Activated CD4-positive, alpha-beta T cell treated with anti-CD3 and anti-CD28 coated beads, Interleukin-2, amount 50 U/mL, for 48 hours (primary cell): ENCODE measurements at places on chromosomes 11 and 22.

DNA sequence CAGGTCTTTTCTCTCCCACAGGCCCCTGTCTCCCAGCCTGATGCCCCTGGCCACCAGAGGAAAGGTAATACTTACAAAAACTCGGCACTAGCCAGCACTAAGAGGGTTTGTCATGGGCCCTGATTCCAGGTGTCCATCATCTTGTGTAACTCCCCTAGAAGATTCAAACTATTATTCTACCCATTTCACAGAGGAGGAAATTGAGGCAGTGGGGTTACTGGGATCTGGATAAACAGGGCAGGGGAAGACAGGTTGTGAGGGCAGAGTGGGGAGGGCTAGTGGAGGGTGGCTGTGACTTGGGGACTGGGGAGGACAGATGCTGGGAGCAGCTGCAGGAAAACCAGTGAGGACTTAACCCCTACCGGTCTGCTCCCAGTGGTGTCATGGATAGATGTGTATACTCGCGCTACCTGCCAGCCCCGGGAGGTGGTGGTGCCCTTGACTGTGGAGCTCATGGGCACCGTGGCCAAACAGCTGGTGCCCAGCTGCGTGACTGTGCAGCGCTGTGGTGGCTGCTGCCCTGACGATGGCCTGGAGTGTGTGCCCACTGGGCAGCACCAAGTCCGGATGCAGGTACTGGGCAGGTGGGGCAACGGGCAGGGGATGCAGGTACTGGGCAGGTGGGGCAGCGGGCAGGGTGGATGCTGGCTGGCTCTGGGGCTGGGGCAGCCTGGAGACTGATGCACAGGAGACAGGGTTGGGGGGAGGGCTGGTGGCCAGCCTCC, 1.2 kb downstream of the VEGFB start:
- DNase-seq = no peak

DNA sequence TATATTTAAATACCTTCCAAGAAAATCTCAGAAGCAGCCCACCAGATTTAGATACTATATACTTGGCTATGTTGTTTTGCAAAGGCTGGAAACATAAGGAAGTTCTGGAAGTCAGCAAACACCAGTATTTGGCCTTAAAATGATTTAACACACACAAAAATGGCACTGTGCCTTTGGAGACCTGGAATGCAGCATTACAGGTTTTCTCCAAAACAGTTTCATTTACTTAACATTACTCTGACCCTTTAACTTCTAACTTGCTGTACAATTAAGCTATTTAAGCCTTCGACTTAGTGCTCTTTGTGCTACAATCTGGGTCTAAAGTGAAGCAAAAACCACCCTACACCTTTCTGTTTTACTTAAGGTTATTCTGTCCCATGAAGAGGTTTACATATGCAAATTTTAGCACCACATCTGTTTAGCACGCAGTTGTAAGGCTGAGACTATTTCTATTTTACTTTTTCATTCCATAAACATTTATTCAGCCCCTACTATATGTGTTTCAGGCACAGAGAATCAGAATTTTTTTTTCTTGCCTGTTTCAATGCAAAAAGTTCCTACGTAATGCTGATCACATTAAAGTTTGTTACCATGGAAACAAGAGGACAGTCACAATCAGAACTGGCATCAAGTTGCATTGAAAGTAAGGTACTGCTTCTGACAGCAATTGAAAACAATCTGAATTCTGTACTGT, 70.3 kb downstream of the MAML2 start:
- no peak for DNase-seq

GRCh38 chr22:38628444-38628843, 27.7 kb downstream of the FAM227A start:
- DNase-seq = no peak

GRCh38 chr11:116333001-116333535, 439.7 kb downstream of the BUD13 start:
- no peak for DNase-seq

DNA sequence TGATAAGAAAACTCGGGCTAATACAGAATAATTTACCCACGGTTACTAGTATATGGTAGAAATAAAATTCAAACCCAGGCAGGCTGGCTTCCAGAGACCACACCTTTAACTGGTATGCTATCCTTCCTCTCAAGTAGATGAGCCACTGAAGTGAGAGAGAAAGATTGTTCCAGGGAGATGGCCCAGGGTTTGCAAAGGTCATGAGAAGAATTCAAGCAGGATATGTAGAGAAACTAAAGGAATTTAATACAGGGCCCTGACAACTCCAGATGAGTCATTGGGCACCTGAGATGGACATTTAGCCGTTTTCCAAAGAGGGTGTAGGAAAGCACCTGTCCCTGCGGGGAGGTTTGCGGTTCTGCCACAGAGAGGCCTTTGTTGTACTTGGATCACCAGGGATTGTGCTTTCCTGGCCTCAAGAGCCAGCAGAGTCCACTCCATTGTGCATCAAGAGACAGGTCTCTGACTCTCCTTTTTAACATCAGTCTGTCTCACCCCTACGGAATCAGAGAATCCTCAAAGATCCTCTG, 152.7 kb upstream of the BLID start:
- no peak for DNase-seq

DNA sequence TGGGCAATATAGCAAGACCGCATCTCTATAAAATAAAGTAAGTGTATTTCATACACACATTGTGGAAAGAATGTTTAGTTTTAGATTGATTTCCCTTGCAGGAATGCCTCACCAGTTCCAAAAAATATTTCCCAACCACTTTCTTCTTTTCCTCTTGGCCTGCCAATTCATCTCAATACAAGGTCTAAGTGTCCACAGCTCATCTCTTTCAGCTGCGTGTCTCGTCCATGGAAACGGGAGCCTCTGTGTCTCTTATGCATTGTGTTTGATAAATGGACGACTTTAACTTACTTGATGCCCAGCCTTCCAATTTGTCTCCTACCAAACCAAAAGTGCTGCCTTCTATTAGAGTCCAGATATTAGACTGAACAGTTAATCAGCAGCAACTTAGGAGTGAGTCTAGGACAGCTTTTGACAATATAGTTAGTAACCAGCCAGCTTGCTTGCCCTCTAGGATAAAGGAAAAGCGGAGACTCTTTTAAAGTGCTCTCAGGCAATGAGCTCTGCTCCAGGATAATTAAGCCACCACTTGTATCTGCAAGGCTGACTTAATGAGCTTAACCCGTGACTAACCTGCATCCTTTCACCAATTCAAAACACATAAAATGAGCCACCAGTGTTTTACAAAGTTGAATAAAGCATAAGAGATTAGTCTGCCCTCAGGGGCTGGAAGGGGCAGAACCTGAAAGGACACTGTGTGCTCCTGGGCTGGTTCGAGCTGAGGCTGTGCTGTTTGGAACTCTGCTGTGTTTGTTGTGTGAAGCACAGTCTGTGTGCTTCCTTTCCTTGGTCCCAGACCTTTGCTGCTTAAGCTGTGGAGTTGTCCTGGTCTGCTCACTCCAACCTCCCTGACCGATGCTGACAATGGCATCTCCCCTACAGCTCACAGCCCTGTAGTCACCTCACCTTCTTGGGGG, 27.5 kb downstream of the FBXO7 start:
- DNase-seq = no peak

DNA sequence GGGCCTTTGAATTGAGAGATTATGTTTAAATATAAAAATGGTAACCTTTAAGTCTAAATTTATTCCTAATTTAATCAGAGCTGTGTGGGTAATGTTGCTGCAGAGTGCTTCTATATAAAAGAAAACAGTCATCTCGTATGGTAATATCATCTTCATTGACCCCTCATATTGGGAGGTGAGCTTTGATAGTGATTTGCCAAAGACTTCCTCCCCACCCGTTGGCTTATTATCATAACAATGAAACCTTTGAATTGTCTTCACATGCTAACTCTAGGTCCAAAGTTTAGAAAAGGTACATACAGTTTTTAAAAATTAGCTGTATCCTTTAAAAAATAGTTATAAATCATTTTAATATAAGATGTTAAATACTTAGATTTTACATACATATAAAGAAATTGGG, 3.7 kb downstream of the EMSY start:
- DNase-seq = no peak

GRCh38 chr11:60918939-60919265, 4.9 kb downstream of the TMEM109 start:
- DNase-seq = no peak

- DNase-seq = peak; percentile 28
These were observed 24.3 kb upstream of the ADA2 start for GRCh38 chr22:17243524-17243923.

DNA sequence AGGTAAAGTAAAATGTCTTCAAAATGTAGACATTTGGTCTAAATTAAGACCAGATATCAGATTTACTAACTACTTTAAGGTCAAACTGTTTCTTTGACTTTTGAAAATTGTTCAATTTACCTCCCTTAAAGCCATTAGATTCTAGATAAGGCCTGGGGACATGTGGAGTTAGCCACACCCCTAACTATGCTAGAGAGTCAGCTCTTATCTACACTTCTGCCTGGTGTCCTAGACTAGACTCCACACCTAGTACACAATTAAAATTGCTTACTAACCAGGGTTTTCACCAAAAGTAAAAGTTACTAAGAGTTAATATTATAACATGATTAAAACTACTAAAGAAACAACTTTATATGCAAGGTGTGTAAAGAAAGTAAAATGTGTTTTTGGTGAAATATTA, 43.6 kb upstream of the DBX1 start:
- DNase-seq = no peak

DNA sequence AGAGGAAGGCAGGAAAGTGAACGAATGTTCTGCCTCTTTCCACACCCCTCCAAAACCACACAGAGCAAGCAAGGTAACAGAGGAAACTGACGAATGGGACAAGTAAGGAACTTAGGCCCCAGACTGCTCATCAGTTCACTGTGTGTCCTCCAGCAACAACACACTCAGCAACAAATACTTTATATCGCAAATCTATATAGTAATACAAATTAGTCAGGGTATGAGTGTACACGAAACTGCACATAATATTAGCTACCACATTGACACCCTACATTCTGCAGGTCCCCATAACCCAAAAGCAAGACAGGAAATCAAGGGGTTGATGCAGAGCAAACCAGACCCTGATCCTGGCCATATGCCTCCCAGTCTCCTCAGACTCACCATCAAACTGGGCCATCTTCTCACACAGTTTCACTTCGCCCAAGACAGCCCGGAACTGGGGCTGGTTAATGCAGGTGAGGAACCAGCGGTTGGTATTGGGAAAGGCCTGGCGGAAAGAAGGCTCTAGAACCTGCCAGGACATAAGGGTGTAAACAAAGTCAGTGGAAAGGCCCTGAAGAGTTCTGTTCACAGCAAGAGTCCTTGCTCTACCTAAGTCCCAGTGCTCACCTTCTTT, 6.6 kb downstream of the EEF1G start:
- DNase-seq = no peak

DNA sequence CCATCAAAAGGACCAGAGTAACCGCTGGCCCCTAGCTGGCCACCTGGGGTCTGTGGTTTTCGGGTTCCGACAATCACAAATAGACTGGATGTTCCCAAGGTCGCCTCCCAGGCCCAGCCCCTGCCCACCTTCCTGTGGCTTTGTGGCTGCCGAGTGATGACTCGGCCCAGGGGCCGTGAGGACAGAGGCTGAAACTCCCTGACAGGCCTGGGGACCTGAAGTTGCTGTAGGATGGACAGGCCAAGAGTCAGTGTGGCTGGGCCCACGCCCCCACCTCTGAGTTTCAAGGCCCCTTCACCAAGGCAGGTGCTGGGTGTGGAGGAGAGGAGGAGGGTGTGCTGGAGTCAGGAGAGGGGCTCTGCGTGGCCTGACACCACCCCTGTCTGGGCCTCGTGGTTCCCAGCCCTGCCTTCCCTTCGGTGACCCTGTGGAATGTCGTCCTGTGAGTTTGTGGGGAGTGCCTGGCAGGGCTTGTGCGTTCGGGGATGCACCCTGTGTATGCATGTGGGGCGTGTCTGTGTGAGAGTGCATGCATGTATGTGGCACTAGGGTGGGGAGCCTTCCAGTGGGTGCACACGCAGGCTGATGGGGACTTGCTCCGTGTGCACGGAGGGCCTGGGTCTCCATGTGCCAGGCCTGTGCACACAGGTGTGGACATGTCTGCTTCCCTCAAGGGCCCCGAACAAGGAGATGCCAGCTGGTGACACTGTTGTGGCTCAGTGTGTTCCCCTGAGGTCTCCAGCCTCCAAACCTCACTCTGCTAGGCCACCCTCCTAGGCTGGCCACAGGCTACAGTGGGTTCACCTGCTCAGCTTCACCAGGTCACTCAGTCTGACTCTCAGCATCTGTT, 8.4 kb upstream of the MGAT3 start:
- no peak for DNase-seq

DNA sequence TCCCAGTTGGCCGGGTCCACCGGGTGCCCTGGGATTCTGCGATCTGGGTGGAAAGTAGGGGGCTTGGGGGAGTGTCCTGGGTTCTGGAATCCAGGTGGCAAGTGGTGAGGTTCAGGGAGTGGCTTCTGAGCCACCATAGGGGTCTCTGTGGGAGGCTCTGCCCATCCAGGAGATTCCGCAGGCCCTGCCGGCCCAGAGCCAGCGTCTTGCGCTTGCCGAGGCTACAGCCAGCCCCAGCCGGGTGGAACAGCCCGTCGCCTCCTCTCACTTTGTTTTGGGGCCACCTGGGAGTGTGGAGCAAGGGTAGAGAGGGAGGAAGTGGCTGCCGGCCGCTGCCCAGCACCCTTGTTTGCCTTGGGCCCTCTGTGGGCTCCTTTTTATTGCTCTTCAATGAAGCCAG, 60.6 kb upstream of the PPP6R3 start:
- no peak for DNase-seq

DNA sequence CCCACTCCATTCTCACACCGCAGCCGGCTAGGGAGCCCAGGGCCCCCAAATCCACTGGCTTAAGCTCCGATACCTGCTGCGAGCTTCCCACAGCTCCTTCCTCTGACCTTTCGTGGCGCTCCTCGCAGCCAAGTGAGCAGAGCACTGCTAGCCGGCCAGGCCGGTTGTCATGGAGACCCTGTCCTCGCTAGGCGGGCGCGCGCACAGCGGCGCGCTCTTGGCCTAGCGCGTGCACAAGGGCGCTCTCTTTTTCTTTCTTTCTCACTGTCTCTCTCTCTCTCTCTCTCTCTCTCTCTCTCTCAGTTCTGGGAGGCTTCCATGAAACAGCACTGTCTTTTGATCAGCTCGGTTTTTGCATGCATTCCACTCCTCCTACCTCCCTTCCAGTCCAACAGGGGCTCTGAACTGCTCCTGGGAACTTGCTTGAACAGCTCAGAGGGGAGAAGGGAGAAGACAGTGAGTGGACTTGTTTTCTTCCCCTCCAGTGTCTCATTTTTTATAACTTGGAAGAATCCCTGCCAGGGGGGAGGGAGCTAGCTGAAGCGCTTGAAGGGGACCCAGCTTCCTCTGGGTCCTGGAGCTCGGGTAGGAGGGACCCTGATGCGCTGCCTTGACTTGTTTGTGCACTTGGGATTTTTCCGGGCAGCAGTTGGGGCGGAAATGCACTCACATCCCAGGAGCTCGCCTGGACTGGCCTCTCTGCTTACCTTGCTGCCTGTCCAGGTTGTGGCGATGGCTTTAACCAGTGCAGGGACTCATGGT, 100.3 kb upstream of the AKIP1 start:
- peak; percentile 1 for DNase-seq

GRCh38 chr11:11805228-11805627, 36.5 kb upstream of the USP47 start:
- no peak for DNase-seq

GRCh38 chr11:128026596-128026995, 560.8 kb downstream of the ETS1 start:
- DNase-seq = no peak
